AG08396 (cell line): ENCODE measurements at places on chromosomes 11 and 22.

DNA sequence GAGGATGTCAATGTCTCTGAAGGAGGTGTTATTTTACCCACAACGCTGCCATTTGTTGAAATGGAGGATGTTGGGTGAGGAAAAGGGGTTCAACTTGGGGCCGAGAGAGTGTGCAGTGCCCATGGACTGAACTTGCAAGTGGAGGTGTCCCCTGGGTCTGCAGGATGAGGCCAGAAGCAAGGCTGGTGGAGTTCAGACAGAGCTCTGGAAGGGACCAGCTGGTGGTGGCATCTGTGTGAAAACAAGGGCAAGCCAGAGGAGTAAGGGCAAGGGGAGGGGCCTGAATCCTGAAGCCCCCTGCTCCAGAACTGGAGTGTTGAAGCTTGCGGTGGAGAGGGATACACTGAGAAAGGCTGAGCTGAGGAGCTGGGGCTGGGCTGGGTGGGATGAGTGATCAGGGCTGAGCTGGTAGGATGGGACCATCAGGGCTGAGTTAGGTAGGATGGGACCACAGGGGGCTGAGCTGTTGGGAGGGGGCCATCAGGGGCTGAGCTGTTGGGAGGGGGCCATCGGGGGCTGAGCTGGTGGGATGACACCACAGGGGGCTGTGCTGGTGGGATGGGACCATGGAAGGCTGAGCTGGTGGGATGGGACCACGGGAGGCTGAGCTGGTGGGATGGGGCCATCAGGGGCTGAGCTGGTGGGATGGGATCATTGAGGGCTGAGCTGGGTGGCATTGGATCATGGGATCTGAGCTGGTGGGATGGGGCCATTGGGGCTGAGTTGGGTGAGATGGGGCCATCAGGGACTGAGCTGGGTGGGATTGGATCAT is 13.4 kb upstream of the CTSD start:
- DNase-seq: no peak

- peak; percentile 77 for DNase-seq
Observed at GRCh38 chr22:41290262-41291221, 4.6 kb upstream of the RANGAP1 start.

- no peak for DNase-seq
Observed at GRCh38 chr22:45649809-45650208, 21.8 kb upstream of the ATXN10 start.

DNA sequence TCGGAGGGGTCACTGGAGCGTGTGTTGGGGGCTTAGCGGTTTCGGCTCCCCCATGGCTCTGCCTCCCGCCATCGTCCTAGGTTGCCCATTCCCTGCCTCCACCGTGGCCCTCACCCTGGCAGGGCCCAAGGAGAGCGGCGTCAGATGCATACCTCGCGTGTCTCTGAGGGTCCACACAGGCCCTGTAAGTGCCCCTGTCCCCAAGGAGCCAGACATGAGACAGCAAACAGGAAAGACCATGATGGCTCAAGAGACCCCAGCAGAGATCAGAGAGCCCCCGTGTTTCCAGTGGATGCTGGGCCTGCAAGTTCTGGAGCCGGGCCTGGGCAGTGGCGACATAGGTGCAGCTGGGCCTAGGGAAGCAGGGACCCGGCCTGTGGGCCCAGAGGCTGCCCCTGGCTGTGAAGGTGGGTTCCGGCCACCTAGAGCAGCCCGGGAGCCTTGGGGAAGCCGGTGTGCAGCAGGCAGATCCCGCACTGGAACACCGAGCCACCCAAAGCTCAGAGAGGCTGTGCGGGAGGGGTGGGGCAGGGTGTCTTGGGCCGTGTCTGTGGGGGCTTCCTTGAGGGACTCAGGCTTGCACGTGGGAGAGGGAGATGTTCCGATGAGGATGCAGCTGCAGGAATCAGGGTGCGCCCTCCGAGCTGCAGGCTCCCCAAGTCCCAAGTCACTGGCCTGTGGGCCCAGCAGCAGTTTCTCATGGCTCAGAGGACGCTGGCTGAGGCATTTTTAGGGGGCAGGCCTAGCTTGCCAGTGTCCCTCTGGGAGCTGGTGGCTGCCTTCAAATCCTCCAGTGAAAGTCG is 126.4 kb downstream of the KCNQ1OT1 start:
- no peak for DNase-seq

DNA sequence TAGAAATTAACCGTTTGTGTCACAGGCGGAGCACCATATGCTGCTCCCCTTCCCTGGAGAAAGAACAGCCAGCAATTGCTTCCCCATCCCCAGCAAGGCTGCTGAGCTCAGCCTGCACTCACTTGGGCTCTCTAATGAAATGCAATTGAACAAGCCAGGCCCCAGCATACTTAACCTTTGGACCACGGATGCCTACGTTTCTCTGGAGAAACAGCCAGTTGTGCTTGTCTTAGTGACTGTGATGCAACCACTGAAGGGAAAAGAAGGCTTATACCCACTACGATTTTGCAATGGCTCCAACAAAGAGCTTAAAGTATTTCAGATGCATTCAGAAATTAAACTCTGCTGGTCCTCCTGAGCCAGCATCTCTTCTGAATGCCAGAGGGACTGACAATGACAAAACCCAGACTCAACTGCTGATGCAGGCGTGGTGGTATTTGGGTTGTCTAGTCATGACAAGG is 51.3 kb upstream of the SESN3 start:
- DNase-seq: no peak

GRCh38 chr11:69000831-69001242 is 12.2 kb downstream of the MRGPRF start:
- peak; percentile 89 for DNase-seq

DNA sequence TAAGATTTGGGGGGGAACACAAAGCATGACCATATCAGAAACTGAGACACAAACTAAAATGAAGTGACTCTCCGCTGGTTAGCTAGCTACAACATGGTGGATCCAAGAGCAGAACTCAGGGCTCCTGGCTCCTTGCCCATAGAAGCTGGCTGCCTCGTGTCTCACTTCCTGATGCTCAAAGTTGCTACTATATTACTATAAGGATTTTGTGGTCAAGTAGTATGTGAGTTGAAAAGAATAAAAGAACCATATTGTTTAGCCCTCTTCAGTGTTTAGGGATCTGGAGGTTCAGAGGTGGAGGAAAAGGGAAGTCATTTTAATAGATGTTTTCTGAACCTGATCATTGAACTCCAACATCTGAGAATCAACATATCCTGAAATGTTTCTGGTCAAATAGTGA is 16.9 kb upstream of the SIK2 start:
- no peak for DNase-seq
